ENCODE measurements at places on chromosomes 3 and 15.
A peak's percentile ranks its signal among the peaks of the same experiment; 100 is the strongest.

GRCh38 chr15:92928225-92928750, 28.2 kb downstream of the CHD2 start:
- DNase-seq = no peak

DNA sequence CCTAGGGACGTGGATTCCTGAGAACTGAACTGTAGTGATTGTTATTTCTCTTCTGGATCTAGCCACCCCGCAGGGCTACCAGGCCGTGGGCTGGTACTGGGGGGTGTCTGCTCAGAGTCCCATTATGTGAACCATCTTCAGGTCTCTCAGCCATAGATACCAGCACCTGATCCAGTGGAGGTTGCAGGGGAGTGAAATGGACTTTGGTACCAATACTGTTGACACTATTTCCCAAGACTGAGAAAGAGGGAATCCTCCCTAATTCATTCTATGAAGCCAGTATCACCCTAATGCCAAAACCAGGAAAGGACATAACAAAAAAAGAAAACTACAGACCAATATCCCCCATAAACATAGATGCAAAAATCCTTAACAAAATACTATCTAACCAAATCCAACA, 237.0 kb upstream of the AGTR1 start:
- DNase-seq = no peak

- no peak for DNase-seq
Observed at GRCh38 chr3:119632216-119632615, 28.2 kb downstream of the POPDC2 start.

- DNase-seq = no peak
Observed at GRCh38 chr15:56786966-56787365, 53.7 kb upstream of the ZNF280D start.

DNA sequence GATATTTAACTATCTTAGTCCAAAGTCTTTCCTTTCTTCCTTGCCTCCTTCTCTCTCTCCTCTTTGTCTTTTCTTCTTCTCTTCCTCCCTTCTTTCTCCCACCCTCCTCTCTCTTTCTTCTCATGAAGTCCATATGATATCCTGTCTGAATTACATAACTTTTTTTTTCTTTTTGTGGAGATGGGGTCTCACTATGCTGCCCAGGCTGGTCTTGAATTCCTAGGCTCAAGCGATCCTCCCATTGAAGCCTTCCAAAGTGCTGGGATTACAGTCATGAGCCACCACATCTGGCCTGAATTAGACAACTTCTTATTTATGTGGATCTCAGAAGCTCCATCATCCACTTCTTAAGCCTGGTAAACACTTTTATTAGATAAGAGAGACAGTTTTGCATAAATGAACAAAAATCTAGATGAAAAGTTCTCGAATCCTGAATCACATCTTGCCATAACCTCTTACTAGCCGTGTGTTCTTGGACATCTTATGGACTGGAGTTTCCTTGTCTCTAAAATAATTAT, 206.5 kb downstream of the LPP start:
- no peak for DNase-seq

DNA sequence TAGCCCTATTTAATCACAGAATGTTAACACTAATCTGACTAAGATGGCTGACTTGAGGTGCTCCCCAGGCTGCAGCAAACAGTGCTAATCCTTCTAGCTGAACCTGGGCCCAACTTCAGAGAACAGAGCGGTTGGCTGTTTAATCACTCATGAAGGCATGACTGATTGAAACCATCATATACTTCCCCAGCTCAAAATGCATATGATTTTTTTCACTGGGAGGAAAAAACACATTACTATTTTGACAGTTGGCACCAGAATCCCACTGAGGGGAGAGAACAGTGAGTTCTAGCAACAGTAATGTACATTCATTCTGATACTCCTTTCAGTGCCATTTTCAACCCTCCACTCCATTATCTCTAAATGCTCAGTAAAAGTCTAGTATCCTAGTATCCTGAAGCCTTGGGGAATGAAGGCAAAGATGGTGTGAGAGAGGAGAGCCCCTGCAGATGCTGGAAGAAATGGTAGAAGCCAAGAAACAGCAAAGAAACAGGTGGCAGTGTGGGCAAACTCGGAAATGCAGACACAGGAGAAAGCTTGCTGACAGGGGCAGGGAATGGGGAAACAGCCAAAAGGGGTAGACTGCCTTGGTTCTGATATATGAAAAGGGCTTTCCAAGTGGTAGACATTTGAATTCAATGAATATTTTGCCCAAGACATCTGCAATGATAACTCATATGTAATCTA, 34.4 kb upstream of the CASR start:
- no peak for DNase-seq

DNA sequence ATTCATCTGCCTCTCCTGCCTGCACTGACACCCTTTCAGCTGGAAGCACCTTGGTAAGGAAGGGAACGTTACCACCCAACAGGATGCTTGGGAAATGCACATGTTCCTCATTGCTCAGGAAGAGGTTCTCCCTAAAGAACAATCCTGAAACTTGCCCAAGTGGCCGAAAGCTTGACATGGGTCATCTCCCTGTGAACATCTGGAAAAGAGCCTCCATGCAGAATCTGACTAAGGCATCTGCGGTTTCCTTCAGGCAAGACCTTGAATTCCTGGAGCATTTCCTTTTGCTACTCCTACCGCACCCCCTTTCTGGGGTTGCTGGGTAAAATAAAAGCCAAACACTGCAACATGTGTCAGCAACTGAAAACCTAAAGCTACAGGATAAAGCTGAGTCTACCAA, 68.7 kb upstream of the SNRK start:
- DNase-seq = no peak

GRCh38 chr3:117793622-117794265, 1084.2 kb downstream of the TUSC7 start:
- no peak for DNase-seq

DNA sequence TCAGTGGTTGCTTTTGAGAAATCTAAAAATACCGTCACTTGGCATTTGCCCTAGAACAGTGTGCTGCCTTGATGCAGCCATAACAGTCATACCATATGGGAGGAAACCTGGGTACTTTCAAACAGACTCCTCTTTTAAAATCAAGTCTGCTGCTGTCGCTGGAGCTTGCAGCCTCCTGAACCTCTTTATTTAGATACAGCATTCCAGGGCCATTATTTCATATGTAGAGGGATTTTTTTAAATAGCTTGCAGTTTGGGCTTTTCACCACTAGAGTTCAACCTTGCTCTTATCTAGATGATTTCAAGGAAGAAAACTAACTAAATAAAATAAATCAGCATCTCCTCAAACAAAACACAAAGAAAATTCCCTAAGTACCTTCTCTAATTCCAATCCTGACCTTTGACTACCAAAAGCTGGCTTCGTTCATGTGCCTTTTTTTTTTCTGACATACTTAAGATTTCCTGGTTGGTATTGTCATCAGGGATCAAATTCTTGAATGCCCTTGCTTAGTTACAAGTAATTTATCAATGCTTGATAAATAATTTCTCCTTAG, 111.6 kb downstream of the KBTBD8 start:
- peak; percentile 2 for DNase-seq

GRCh38 chr3:365268-365667, 168.7 kb downstream of the CHL1 start:
- no peak for DNase-seq

DNA sequence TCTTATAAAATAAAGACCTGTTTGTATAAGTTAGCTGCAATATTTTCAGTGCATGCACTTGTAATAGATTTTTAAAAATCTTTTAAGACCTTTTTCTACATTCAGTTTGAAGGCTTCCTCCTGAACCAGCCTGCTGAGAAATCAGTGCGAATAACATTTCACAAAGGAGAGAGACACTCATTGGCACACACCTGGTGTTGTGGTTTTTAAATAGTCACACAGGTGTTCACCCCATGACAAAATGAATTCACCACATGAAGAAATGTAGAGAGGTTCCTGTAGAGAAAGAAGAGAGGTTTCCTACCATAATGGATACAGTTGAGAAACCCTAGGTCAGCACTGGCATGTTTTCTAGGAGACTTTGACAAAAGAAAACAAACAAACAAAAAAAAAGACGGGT, 237.3 kb downstream of the CNTN6 start:
- no peak for DNase-seq

DNA sequence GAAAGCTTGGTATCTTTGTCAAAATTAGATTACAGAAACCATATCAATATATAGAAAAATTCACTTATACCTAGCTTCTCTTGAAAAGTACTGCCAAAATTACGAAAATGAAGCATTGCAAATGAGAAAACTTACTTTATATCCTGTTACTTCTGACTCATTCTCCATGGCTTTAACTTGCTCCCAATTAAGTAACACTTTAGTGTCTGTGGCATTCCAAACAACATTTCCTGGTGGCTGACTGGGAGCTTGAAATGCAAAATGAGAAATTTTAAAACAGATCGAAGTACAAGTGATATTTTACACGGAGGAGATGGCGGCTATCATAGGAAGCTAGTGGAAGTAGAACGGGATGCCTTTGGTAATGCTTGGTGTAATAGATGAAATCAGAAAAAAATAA, 347.3 kb downstream of the CNTN3 start:
- DNase-seq = no peak

DNA sequence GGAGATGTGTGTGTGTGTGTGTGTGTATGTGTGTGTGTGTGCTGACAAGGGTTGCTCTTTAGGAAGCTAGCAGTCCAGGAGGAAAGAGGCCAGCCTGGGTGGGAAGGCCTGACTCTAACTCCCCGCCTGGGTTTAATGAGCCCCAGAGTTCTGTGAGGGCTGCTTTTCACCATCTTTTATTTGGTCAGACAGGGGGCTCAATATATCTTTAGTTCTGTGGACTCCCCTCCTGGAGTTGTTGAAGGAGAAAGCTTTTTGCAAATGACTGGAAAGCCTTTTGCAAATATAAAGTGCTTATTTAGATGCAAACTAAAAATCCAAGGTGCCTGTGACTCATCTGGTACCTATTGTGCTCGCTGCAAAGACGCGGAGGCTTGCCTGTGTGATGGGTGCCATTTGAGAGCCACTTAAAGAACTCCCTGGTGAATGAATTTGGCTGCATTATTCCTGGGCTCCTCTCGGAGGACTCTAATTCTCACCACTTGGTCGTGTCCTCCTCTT, 24.5 kb downstream of the DRD3 start:
- DNase-seq = no peak

GRCh38 chr3:195462308-195462610, 19.4 kb upstream of the ACAP2 start:
- DNase-seq = no peak

- no peak for DNase-seq
Observed at GRCh38 chr3:196775938-196776337, 36.3 kb downstream of the PAK2 start.

- no peak for DNase-seq
Observed at GRCh38 chr3:134066651-134067530, 37.2 kb upstream of the SLCO2A1 start.

- peak; percentile 7 for DNase-seq
Observed at GRCh38 chr15:50128266-50128665, 9.2 kb upstream of the ATP8B4 start.

- peak; percentile 74 for DNase-seq
Observed at GRCh38 chr3:48187579-48188265, 495 bp downstream of the CDC25A start.

GRCh38 chr3:179000659-179001058, 71.0 kb downstream of the ZMAT3 start:
- no peak for DNase-seq

- DNase-seq = no peak
Observed at GRCh38 chr15:33654860-33655259, 313.4 kb upstream of the CHRM5 start.

DNA sequence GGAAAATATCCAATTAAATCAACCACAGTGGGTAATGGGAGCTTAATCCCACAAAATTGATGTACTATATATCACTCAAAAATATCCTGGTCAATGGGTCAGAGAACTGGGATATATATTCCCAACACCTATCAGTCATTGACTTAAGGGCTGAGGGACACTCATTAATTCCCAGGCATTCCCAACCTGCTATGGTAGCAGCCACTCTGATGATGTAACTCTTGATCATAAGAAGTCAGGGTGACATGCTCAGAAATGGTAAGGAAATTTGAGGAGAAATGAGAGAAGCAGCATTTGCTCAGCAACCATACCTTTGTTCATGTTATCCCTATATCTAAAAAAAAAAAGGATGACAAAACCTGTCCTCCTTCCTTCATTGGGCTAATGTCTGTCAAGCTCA, 3.1 kb upstream of the PLOD2 start:
- DNase-seq = no peak

GRCh38 chr3:43378066-43378935, 92.0 kb downstream of the SNRK start:
- peak; percentile 63 for DNase-seq

GRCh38 chr15:55619783-55620182, 31.6 kb upstream of the PYGO1 start:
- DNase-seq = no peak

DNA sequence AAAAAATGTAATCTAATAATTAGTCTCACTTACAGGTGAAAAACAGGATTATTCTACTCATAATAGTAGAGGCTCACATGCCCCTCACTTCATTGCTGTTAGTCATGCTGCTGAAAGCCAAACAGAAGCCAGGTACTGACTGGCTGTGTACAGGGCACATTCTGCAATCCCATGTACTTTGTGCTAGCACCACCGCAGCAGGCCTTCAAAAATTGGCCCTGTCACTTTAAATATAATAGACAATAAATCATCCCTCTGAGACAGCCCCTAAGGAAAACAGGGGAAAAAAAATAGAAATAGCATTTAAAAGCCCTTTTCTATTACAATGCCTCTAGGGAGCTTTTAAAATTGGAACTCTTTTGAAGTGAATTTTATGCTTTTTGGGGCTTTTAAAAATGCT, 723.8 kb downstream of the TUSC7 start:
- DNase-seq = no peak

DNA sequence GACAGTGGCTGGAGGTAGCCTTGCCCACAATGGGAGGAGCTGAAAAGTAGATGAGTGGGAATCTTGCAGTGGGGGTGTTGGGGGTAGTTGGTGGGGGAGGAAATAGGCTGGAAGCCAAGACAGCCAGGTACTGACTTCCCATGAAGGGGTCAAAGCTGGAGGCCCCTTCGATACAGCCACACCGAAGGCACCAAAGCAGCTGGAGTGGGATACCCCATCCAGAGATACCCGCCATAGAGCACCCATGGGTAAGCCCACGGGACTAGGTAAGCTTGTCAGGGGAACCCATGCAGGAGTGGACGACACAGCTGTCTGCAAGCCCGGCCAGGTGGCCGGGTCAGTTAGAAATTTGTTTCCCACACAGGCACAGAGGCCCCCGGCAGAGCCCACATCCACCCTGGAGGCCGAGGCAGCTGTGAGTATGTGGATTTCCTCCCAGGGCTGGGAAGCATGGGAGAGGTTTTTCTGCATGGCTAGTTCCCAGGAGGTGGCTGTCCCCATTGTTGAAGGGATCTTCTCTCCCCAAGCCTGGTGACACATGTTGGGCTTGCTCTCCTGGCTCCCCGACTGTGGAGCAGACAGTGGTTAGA, 28.6 kb downstream of the PRR23E start:
- no peak for DNase-seq

DNA sequence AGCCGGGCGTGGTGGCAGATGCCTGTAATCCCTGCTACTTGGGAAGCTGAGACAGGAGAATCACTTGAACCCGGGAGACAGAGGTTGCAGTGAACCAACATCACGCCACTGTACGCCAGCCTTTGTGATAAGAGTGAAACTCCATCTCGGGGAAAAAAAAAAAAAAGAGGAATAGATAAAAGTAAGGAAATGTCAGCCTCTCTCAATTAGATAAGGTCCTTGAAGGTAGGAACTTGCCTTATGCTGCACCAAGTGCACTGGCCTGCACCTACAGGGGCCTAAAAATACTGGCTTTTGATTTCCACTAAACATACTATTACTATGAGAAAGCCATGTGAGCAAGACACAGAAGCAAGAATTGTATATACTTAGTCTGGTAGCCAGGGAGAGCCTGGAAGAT, 7.1 kb downstream of the RAF1 start:
- no peak for DNase-seq

- DNase-seq = no peak
Observed at GRCh38 chr3:126847061-126847460, 135.9 kb upstream of the PLXNA1 start.
